Stimulated activated CD4-positive, alpha-beta T cell treated with anti-CD3 and anti-CD28 coated beads, TNF-alpha, amount 100 ng/mL, for 4 hours (primary cell): ENCODE measurements at places on chromosomes 7 and 10.

DNA sequence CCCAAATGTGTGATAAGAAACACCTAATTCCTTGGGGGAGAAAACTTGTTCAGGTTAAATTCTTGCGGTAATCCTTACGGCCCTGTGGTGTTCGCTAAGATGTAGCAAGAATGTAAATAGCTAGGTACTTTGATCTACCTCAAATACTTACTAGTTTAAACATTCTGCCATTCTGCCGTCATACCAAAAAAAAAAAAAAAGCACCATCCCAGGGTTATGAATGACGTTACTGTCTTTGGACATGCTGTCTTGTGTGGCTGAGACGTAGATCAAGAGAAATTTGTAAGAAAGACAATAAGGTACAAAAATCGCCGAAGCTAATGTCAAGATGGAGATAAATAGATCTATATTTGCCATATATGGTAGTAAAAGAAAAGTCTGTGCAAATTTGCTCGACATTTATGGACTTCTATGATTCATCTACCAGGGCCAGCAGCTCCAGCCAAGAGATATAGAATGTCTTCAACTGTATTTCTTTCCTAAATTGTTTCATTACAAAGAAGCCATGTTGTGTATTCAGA lies 195.6 kb downstream of the CUX1 start:
- no peak for DNase-seq

DNA sequence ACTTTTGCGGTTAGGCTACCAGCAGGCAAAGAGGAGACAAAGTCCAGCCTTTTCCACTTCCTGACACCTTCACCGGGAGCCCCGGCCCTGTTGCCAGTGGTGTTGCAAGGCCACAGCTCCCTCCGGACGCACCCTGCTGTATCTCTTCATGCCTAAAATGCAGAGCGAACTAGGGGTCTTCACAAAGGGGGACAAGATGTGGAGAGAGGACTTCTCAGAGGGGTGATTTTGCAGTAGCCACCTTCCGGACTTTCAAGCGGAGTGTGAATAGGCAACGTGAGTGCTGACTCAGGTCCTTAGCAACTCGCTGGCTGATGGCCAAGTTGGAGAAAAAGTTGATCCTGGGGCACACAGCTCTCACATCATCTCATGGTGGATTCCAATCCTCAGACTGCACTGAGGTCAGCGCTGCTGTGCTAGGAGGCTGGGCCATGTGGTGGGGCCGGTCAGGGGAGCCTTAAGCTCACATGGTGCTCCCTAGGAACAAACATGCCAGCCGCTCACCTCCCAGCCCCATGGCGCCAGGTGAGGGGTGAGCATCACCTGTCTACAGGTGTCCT lies 166.3 kb downstream of the LCOR start:
- no peak for DNase-seq

- DNase-seq: no peak
Observed at GRCh38 chr7:26910221-26910620, 45.8 kb upstream of the SKAP2 start.

DNA sequence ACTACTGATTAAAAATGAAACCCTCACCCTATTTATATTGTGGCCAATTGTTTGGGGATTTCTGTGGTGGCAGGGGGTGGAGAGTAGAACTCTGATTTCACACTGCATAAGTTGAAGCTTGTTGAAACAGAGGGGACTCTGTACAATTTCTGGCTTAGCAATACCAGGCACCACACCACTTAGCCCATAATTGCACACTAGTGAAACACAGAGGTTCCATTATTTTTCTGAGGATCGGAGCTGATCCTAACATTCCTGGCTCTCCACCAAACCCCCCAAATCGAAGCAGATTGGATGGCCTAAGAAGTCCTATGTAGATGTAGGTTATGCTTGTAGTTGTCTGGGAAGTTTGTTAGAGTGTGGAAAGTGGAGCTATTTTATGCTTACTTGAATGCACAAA lies 47.0 kb downstream of the PTN start:
- DNase-seq: no peak

GRCh38 chr10:89029181-89029580 lies 38.6 kb downstream of the FAS start:
- DNase-seq: no peak
